Right lobe of liver (tissue), 6 donors: ENCODE measurements at places on chromosomes 7 and 10. TPM values are rescaled to one million over a fixed set of nuclear protein-coding genes. Genes with fewer than 3 reads are reported as not detected.

The CLCN1 gene
- total RNA-seq: not detected

The ASB10 gene
- total RNA-seq: not detected

GRCh38 chr10:29412485-29412884 is 123.6 kb downstream of the LYZL1 start:
- no peak for DNase-seq

DNA sequence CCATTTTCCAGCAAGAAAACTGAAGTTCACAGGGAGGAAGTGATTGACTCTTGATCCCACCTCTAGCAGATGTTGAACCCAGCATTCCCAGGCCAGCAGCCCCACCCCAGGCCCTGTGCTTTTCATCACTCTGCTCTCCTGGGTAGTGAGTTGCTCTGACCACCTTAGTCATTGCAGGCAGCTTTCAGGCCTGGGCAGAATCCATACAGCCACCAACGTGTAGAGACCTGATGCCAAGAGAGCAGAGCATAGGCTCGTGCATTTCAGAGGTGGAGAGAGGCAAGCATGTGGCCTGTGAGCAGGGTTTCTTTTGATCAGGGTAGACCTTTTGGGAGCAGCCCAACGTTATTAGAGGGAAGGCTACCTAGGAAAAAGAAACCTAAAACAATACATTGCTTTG is 334.6 kb downstream of the PTEN start:
- DNase-seq: no peak

The STEAP4 gene
- 16.3 TPM for total RNA-seq

- DNase-seq: no peak
Observed at GRCh38 chr10:25130906-25131305, 43.9 kb upstream of the GPR158 start.

GRCh38 chr7:130970196-130970595 is 236.2 kb upstream of the KLF14 start:
- no peak for DNase-seq

DNA sequence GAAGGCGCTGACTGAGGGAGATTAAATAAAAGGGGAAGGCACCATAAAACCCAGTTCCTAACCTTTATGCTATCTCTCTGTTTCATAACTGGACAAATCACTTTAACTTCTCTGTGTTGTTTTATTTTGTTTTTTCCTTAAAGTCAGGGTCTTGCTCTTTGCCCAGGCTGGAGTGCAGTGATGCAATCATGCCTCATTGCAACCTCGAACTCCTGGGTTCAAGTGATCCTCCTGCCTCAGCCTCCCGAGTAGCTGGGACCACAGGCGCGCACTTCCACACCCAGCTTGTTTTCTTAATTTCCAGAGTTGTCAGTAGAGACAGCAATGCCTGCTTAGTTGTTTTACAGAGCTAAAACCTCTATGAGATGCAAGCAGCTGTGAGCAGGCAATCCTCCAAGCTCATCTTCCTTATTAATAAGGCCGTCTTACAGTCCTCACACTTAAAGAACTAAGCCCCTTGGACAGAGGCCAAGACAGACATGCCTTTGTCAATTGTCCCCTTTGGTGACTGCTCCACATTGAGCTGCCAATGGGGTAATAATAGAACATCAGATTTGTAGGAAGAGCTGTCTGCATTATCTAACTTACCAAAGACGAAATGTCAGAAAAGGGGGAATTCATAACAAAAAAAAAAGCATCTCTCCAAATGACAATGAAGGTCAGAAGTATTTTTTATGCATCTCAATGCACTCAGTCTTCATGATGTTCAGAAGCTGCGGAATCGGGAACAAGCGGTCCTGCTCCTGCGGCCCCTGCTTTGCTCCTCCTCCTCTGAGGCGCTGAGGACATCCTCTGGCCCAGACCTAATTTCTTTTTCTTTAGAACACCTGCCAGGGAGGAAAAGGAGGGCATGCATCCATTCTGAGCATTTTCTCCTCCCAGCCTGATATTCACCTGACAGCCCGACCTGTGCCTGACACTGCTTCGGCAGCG is 62.7 kb upstream of the RNF32 start:
- DNase-seq: no peak

DNA sequence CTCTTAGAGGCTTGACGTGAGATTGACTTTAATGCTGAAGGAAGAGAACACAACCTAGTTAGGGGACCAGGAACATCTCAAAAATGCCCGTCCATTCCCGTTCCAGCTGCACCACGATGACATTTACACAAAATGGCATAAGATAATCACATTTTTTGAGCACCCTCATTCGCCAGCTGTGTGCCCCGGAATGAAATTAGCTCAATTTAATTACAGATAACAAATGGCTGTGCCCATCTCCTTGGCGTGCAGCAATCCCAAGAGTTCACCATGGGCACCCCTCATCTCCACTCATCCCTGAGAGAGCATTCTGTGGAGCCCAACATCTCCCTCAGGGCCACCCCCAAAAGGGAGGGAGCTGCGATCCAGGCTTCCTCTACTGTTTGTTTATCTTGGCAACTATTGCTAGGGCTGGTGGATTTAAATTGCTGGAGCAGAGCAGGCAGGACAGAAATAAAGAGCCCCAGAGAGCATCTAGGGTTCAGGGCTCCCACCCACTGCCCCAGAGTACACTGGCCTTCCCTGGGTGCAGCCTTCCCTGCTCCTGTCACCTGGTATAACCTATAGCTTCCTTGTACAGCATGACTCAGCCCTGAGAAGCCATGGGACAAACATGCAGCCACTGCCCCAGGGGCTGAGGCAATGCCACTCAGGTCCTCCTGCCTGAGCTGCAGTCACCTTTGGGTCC is 263.5 kb downstream of the ZEB1 start:
- no peak for DNase-seq

GRCh38 chr10:612696-613095 is 76.8 kb downstream of the DIP2C start:
- DNase-seq: no peak

The PDK4 gene
- 46.4 TPM for total RNA-seq

DNA sequence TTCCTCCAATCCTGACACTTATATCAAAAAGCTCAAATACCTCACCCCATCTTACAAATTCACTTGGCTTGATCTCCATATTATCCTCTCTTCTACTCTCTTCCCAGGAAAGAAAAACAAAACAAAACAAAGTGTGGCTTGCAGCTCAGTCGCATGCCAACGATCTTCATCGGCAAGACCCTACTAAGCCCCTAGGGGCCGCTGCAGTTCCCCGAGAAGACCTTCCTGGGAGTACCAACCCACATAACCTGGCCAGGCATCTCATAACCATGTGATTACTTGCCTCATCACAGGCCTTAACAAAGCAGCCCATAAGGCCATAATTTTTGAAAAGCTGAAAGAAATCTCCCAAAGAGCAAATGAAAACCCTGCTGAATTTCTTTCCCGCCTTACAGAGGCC is 103.7 kb downstream of the ZNF92 start:
- no peak for DNase-seq

The PAX4 gene
- total RNA-seq: not detected

- DNase-seq: no peak
Observed at GRCh38 chr10:98270073-98270740, 2.2 kb upstream of the LOXL4 start.

DNA sequence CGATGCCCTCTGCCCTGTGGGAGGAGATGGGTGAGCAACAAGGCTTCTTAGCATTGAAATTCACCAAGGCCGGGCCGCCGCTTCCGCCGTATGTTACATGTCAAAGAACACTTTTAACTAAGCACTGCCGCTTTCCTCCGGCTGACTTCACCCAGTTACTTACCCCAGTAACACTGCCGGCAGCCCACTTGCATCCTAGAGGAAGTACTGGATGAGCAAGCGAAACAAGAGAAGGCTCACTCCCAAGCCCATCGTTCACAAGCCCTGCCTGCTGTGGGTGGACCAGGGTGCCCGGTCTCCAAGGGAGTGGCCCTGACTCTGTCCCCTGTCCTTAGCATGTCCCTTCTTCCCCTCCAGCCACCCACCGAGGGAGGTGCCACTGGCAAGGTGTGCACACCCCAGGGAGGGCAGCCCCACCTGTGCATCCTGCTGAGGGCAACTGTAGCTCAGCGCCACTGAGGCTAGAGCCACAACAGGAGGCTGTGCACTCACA is 73.1 kb upstream of the EBF3 start:
- peak; percentile 47 for DNase-seq

- no peak for DNase-seq
Observed at GRCh38 chr7:139725858-139726484, 51.8 kb downstream of the HIPK2 start.

GRCh38 chr7:117863618-117864017 is 9.6 kb downstream of the CTTNBP2 start:
- no peak for DNase-seq

- no peak for DNase-seq
Observed at GRCh38 chr7:30983914-30984247, 20.1 kb downstream of the GHRHR start.

The FAM25C gene
- total RNA-seq: not detected

GRCh38 chr7:13731643-13732042 is 257.8 kb downstream of the ETV1 start:
- DNase-seq: no peak

DNA sequence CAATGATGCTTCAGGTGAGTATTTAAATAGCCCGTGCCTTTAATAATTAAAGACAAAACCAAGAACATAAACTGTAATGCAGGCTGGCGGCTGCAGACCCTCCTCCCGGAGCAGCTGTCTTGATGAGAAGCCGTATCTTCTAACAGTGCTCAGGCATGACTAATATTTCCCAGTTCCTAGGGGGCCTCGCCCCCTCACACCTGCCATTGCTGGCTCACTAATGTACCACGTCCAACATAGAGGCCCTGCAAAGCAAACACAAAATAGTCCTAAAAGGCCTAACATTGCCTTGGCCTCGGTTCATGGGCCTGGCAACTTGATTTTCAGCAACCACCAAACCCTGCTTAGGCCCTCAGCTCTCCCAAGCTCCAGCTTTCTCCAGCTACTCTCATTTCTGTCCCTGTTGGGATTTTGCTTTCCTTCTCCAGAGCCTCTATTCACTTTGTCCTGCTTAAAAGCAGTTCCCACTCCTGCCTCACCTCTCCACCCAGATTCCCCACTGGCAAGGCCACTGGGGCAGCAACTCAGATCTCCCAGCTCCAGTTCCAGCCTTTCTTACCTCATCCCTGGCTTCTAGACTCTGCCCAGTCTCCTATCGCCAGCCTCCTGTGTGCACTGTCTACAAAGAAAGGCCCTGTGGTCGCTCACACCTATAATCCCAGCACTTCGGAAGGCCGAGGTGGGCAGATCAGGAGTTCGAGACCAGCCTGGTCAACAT is 16.2 kb downstream of the SORBS1 start:
- no peak for DNase-seq
